ENCODE measurements at places on chromosomes 2 and 18. TPM values are rescaled to one million over a fixed set of nuclear protein-coding genes. Genes with fewer than 3 reads are reported as not detected.

CXCR1 gene
- 0.54 TPM for total RNA-seq

TMEM182 gene
- 187 TPM for total RNA-seq

KIF5C gene
- total RNA-seq = 1.2 TPM

TRIM43 gene
- total RNA-seq = not detected

MAP3K19 gene
- not detected for total RNA-seq

AQP12B gene
- not detected for total RNA-seq

Data from Right ventricle myocardium superior (tissue), 1 donor.